ENCODE measurements at places on chromosomes 12 and 14. TPM values are rescaled to one million over a fixed set of nuclear protein-coding genes. Genes with fewer than 3 reads are reported as not detected.

HOXC9 gene
- total RNA-seq = 1.7 TPM

DPF3 gene
- 2.0 TPM for total RNA-seq

POMT2 gene
- 37.6 TPM for total RNA-seq

TAS2R7 gene
- not detected for total RNA-seq

DTD2 gene
- total RNA-seq = 24.9 TPM

PLEKHG7 gene
- 4.2 TPM for total RNA-seq

RPL36AL gene
- total RNA-seq = 176 TPM

C1S gene
- 293 TPM for total RNA-seq

SIX1 gene
- 1.7 TPM for total RNA-seq

FAR2 gene
- total RNA-seq = 10.1 TPM

NTN4 gene
- 97.7 TPM for total RNA-seq

BCL2L14 gene
- 17.4 TPM for total RNA-seq

ACOT4 gene
- 4.7 TPM for total RNA-seq

MUCL1 gene
- total RNA-seq = not detected

LRRC23 gene
- 13.5 TPM for total RNA-seq

GLI1 gene
- total RNA-seq = 4.2 TPM

KRT83 gene
- total RNA-seq = not detected

GALNT9 gene
- total RNA-seq = 0.44 TPM

LBHD2 gene
- not detected for total RNA-seq

TMPRSS12 gene
- not detected for total RNA-seq

BIN2 gene
- total RNA-seq = 5.0 TPM

MAP1LC3B2 gene
- total RNA-seq = not detected

ETFBKMT gene
- total RNA-seq = 5.6 TPM

NACA gene
- total RNA-seq = 1,021 TPM

PNMA1 gene
- total RNA-seq = 33.8 TPM

EML5 gene
- 2.0 TPM for total RNA-seq

CLEC2A gene
- not detected for total RNA-seq

LMO3 gene
- 12.9 TPM for total RNA-seq

SOAT2 gene
- total RNA-seq = 0.18 TPM

Measured in ureter (tissue), 1 donor.